ENCODE measurements at places on chromosomes 1 and 21.
A peak's percentile ranks its signal among the peaks of the same experiment; 100 is the strongest.

- no peak for DNase-seq
Measured at GRCh38 chr1:200221614-200222282, 188.1 kb downstream of the ZNF281 start.

DNA sequence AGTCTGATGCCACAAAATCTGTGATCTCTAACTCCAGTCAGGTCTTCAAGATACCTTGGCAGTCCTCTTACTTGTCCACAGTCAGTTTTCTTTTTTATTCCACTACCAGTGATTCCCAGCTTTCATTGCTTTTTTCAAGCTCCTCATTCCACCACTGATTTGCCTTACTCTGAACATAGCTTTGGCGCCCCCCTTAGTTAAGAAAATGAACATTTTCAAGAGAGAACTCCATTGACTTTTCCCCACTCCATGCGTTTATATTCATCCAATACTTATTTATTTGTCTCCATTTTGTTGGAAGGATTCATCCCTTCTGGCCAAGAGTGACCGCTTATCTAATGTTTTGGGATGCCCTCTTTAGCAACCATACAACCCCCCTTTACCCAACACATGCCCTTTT is 33.9 kb upstream of the IPO9 start:
- no peak for DNase-seq

GRCh38 chr1:177305040-177306018 is 134.6 kb downstream of the BRINP2 start:
- no peak for DNase-seq

DNA sequence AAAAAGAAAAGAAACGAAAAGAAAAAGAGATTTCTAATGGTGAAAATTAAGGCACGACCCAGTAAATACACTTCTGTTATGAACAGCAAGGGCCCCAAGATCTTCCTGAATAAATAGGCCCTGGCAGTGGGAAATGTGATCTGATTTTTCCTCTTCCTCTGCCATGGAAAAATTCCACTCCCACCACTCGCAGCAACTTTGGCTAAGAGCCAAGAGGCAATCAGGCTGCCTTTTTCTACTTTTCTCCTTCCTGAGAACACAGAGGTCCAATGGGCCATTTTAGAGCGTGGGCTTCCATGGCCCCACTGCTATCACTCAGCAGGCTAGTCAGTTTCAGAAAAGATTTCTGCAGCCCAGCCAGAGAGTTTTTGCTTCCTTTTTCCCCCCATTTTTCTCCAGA is 33.7 kb upstream of the AK4 start:
- no peak for DNase-seq

- DNase-seq, result no peak
Measured at GRCh38 chr1:232776526-232777106, 28.6 kb upstream of the MAP10 start.

GRCh38 chr1:223161321-223161720 is 18.3 kb upstream of the TLR5 start:
- DNase-seq, result no peak

GRCh38 chr21:35280231-35280630 is 231.1 kb upstream of the RUNX1 start:
- DNase-seq, result no peak

GRCh38 chr1:117794073-117794472 is 135.3 kb downstream of the GDAP2 start:
- no peak for DNase-seq

GRCh38 chr1:192789871-192790270 is 19.0 kb upstream of the RGS2 start:
- no peak for DNase-seq

DNA sequence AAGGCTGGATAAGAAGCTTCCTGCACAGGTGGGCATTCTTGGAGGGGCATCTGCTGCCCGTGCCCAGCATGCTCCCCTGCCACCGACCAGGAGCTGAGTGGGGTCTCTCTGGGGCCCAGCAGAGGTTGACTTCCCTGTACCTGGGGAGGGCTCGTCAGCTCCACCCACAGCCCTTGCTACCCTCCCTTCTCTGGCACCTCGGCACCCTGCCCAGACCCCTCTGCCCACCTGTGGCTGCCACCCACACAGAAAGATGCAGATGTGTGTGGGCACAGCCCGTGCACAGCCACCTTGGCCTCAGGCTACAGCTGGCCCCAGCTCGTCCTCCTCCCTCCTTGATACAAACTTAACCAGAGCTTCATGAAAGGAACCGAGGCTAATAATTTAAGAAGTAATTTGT is 241.2 kb upstream of the VAMP3 start:
- no peak for DNase-seq

DNA sequence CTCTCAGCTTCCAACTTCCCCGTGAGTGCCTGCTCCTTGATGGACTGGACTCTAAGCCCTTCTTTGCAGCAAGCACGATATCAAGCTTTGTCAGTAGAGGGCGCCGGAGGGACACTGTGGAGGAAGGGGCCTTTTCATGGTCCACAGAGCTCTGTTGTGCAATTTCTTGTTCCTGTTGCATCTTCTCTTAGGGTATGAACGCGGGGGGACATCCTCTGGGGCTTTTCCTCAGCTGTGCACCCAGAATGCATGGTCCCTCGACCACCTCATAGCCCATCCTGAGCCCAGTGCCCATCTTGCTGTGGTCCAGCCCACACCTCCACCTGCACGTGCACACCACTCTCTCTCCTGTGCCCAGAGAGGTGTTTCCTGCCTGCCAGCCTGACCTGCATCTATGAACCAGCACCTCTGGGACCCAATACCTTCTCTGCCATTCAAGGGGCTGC is 556.8 kb downstream of the PTPRU start:
- DNase-seq, result peak; percentile 53

- no peak for DNase-seq
Measured at GRCh38 chr1:30518186-30518585, 205.2 kb downstream of the MATN1 start.

DNA sequence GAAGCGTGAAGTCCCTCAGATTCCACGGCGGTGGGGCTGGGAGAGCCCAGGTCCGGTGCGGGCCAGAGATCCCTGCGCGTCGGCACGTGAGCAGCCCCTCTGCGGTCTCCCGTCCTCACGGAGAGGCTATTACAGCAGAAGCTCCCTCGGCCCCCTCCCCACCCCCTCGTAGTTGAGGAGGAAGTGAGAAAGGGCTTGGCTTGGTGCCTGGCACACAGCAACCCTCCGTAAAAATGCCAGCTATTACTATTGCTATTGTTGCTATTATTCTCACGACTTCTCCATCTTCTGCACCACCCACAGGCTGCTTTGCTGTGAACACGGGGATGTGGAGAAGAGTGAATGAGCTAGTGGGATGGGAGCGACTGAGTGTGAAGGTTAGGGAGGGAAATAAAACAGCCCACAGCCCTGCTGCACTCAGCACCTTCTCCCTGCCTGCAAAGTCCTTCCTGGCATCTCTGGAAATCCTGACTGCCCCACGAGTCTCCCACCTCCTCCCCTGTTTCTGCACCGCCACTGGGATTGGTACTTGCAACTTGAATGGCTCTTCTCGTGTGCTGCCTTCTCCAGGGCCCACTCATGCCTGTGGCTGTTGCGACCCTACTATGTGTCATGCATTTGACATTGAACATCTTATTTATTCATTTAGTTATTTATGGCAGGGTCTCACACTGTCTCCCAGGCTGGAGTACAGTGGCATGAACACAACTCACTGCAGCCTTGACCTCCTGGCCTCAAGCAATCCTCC is 26.6 kb downstream of the ZBTB18 start:
- DNase-seq, result no peak

DNA sequence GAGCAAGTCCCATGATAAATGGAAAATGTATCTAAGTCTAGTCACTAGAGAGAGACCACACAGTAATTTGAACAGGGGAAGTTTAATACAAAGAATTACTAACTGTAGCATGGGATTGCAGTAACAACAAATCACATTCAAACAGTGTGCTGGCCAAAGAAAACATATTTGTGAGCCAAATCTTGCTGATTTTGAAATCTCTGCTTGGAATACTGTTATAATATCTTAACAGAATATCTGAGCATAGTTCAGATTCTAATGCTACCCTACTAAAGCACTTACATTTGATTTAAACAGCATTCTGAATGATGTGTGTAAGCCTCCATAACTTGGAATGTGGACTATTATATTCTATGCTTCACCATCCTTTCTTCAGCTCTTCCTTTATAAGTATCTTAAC is 270.0 kb upstream of the BRINP3 start:
- DNase-seq, result no peak

DNA sequence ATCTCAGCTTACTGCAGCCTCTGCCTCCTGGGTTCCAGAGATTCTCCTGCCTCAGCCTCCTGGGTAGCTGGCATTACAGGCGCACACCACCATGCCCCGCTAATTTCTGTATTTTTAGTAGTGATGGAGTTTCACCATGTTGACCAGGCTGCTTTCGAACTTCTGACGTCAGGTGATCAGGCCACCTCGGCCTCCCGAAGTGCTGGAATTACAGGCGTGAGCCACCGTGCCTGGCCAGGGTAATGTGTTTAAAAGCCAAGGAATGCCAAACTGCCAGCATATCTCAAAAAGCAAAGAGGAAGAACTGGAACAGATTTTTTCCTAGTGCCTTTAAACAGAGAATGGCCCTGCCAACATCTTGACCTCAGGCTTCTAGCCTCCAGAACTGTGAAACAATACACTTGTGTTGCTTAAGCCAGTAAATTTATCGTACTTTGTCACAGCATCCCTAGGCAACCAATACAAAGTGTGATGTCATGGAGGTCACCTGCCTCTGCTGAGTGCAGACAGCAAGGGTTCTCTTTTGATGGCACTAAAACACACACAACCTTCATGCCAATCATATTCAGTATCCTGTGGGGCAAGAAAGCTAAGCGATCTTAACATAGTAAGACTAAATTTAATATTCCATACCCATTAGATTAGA is 858.3 kb upstream of the TMPRSS15 start:
- no peak for DNase-seq

DNA sequence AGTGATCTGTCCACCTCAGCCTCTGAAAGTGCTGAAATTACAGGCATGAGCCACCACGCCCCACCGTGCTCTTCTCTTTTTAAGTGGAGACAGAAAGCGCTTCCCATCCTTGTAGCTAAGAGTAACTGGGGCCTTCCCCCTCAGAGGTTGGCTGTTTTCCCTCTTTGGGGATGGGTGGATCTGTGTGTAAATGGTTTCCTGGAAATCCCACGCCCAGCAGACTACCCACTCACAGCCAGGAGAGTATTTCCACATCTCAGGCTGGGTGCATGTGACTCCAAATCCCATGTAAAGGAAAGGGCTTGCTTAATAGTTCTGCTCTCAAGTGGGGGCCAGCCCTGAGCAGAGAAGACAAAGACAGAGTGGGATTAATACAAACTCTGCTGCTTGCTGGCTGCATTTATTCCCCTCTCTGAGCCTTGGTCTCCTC is 19.6 kb upstream of the TCEA3 start:
- no peak for DNase-seq

DNA sequence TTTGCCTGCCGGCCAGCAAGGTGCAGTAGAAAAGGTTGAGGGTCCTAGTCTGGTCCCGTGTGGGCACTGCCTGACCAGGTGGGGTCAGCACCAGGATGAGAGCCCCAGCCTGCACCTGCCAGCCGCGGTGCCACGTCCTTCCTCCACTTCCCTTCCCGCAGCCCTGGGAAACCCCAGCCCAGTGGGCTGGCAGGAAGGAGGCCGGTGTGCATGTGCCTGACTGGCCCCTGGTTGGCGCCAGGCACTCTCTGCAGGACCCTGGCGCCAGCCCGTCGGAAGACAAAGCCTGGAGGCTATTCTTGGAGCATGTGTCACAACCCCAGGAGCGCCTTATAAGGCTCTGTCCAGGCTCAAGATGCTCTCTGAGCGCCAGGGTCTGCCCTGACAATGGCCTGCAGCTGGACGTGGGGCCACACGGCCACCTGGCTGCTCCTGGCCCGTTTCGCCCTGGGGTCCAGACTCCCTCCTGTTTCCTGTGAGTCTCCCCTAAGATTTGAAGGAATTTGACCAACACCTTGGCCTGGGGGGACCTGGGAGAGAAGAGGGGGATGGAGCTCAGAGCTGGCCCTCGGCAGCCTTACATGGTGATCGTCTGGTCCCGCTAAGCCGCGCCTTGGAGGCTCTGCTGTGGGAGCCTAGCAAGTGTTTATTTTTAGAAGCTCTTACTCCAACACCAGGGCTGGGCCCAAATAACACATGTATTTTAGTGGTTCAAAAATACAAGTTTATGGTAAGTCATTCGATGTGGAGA is 31.9 kb upstream of the POFUT2 start:
- DNase-seq, result no peak

DNA sequence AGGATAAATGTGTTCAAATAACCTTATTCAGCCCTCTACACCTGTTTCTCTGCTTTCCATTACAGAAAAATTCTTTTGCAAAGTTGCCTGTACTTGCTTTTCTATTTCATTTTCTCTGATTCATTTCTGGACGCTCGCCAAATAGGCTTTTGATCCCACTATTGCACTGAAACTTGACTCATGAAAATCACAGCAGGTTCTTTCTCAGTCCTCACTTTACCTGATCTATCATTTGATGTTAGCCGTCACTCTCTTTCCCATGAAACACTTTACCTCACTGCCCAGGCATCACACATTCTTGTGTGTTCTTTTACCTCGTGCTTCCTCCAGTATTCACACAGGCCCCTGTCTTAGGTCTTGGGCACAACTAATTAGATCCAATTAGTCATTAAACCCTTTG is 26.2 kb downstream of the HSPA13 start:
- DNase-seq, result no peak

GRCh38 chr1:24643363-24644099 is 429 bp downstream of the SRRM1 start:
- no peak for DNase-seq

- DNase-seq, result no peak
Measured at GRCh38 chr1:200226268-200226968, 183.4 kb downstream of the ZNF281 start.

DNA sequence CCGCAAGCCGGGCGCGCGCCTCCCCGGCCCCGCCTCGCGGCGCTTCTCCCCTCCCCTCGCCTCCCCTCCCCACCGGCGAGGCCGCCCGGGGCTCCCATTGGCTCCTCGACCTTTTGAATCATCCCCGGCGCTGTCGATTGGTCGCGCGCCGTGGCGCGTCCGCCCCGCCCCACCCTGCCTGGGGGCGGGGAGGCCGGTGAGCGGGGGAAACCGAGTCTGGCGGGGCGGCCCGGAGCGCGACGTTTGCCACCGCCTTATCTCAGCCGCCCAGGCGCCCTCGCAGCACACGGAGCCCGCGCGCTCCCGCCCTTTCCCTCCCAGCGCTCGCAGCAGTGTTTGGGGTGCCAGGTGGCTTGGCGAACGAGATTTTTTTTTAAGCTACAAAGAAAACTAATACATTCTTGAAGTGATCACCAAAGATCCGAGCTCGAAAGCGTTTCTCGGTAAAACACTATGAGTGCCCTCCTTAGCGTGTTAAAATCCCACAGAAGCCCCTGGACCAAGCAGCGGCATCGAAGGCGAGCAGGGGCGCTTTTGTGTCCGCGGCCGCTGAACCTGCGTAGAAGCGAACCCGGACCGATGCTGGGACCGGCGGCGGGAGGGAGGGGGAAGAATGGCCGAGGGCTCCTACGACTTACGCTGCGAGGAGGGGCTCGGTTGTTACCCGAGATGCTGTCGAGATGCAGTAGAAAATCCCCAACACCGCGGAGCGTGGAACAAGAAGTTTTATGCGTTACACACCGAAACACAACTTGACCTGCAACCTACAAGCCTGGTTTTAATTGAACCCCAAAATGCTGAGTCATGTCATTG is 436 bp upstream of the LBR start:
- peak; percentile 72 for DNase-seq

- peak; percentile 60 for DNase-seq
Measured at GRCh38 chr1:171226747-171227370, 21.4 kb upstream of the FMO1 start.

Data from NCI-H748 treated with DMSO at 0.1 percent for 48 hours (cell line).